GM19239 (cell line): ENCODE measurements at places on chromosomes 6 and 20.

- peak; percentile 76 for DNase-seq
Observed at GRCh38 chr20:47725248-47725973, 59.9 kb downstream of the SULF2 start.

DNA sequence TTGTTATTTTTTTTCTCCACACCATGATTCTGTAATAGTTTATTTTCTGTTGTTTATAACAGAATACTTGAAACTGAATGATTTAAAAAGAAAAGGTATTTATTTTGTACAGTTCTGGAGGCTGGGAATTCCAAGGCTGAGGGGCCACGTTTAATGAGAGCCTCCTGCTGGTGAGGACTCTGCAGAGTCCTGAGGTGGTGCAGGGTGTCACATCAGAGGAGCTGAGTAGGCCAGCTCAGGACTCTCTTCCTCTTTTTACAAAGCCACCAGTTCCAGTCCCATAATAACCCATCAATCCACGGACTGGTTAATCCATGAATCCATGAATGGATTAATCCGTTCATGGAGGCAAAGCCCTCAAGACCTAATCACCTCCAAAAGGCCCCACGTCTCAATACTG is 71.6 kb downstream of the TFAP2A start:
- no peak for DNase-seq

DNA sequence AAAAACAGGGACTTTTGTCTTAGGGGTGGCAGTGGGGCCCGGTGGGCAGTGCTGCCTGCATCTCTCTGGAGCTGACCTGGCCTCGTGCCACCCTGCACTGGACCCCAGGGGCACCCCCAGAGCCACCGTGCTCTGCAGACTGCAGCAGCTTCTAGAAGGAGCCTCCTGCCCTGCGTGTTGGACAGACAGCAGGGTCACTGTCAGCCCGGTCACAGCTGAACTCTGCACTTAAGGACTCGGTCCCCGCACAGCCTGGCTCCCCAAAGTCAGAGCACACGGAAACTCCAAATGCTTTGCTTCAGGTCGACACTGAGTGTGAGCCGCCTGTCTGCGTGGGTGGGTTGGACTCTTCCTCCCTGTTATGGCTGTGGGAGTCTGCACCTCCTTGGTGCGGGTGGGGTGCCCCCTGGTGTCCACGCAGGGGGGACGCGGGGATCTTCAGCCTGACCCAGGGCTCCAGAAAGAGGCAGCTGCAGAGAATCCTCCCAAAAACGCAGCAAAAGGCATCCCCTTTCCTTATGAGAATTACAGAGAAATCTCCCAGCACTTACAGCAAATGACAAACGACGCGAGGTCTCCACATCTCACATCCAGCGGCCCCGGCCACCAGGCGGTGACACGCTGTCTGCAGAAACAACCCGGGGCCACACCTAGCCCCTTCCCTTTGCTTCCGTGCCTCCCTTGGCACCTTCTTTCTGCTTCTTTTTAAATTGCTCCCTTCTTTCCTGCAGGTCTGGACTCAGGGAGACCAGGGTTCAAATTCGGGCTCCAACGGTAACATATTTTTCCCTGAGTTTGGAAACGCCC is 36.3 kb upstream of the DACT2 start:
- no peak for DNase-seq

- DNase-seq = peak; percentile 24
Observed at GRCh38 chr6:29887330-29887818, 55.0 kb upstream of the HLA-A start.

DNA sequence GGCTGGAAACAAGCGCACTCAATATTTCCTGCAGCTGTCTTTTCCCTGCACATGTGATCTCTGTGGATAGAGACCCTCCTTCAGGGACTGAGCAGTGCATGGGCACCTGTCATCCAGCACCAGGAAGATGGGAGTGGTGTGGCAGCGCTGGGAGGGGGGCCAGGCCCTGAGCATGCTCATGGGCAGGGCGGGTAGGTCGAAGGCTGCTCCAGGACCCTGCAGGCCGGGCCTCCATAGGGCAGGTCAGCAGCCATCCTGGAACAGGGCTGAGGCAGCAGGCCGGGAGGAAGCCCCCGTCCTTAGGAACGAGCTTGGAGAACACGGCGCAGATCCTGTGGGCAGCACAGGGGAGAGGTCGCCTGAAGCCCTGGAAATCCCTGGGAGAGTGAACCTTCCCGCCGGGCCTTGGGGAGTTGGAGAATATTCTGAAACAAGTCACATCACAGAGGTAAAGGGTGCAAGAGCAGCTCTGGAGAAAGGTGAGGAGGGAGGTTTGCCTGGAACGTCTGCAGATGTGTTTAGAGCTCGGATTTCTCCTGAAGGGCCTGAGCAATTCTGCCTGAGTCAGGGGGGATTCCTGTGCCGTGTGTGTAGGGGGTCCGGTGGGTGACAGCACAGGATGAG is 133.2 kb downstream of the SMOC2 start:
- DNase-seq = no peak

GRCh38 chr6:34462551-34462971 is 3.3 kb upstream of the PACSIN1 start:
- no peak for DNase-seq
